ENCODE measurements at places on chromosomes 2 and 18.
A peak's percentile ranks its signal among the peaks of the same experiment; 100 is the strongest.

- DNase-seq, result no peak
Measured at GRCh38 chr2:85933753-85934594, 45.2 kb upstream of the ST3GAL5 start.

DNA sequence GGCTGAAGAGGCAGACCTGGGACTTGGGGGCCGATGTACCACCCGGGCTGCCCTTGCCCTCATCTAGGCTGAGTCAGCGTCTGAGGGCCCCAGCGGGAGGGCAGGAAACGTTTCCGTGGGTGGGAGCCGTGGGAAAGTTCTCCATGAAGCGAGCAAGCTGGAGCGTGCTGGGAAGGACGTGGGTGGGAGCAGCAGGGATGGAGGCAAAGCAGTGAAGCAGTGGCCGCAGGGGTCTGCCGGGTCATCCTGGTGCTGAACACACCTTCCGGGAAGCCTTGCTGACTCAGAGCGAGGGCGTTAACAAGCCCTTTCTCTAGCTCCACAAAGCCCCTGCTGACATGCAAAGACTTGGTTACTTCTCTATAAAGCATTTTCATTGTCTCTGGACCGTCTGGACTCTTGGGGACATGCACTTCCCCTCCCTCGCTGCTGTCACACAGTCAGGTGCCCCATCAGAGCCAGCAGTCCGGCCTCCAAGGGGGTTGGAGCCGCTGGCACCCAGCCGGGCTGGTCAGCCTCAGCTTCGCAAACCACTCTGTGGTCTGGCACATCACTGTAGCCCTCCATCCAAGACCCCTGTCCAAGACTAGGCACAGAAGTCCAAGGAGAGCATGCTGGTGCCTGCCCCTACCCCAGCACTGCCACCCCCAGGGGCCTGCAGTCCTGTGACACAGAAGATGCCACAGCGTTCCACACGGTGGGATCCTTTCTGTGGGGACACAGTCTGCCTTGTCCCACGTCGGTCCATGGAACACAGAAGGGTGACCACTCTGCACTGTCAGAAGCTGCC lies 115.1 kb upstream of the GPC1 start:
- DNase-seq, result no peak

DNA sequence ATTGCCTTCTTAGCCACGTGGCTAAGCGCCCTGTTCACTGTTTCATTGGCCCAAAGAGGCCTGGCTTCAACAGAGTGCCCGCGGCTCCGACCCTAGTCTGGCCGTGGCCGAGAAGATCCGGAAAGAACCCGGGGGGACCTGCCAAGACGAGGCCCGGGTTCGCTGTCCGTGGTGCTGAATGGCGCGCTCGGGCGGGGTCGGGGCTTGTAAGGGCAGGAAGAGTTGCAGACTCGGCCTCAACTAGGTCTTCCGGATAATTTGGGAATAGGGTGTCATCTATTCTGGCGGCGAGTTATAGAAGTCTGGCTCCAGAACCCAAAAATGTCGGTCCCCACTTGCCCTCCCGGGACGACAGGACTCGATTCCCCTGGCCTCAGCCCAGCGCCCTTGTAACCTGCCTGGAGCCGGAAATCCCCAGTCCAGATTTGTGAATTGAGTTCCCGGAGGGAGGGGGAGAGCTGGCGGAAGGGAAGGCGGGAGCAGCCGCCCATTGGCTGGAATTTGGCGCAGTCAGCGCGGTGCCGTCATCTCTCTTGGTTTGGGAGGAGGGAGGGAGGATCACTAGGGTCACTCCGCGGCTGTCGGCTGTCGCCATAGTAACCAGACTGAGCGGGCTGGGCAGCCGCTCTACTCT lies 3.5 kb downstream of the CDK5R2 start:
- DNase-seq, result peak; percentile 68

GRCh38 chr2:31204783-31205182 lies 12.5 kb downstream of the CAPN14 start:
- DNase-seq, result no peak

- no peak for DNase-seq
Measured at GRCh38 chr18:63109022-63109421, 210.5 kb downstream of the BCL2 start.

DNA sequence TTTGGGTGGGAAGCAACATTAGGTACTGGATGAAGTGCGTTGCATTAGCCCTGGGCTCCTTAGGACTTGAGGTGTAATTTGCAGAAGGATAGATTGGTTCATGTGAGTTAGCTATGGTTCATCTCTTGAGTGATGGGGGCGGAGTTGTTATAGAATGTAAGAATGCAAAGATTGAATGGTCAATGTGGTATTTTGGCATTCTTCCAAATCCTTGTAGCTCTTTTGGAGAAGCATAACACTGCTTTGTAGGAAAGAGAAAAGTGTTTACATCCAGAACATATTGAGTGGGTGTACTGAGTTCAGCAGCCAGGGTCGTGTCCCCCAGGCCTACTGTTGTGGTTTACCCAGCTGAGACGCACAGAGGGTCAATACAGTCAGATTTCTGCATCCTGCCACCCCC lies 173.5 kb downstream of the FMNL2 start:
- DNase-seq, result no peak

DNA sequence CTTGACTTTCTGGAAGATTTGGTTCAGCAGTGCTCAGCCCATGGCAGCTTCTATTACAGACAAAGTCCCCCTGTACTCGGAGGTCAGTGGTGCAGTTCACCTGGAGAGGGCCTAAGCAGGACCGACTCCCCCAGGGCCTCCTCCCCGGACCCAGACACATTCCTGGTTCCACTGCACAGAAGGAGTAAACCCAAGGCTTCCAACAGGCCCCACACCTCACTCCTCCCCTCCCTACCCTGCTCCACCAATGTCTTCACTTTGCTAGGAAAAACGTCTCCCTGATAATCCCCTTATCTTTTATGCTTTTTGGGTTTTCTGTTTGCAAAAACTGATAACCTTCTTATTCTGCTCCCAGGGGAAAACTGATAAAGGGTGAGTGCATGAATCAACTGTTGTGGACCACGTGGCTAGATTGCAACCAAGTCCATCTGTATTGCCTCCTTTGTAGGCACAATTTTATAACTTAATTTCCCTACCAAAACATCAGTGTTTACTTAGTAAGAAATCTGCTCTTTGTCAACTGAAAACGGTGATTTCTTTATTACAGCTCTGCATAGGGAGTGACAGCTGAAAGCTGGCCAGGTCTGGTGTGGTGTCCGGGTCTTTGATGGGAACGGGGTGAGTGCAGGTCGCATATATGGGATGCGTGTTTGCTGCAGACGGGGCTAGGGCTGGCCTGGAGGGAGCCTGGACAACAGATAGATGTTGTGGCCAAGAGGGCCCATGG lies 202.5 kb downstream of the GLI2 start:
- DNase-seq, result no peak

DNA sequence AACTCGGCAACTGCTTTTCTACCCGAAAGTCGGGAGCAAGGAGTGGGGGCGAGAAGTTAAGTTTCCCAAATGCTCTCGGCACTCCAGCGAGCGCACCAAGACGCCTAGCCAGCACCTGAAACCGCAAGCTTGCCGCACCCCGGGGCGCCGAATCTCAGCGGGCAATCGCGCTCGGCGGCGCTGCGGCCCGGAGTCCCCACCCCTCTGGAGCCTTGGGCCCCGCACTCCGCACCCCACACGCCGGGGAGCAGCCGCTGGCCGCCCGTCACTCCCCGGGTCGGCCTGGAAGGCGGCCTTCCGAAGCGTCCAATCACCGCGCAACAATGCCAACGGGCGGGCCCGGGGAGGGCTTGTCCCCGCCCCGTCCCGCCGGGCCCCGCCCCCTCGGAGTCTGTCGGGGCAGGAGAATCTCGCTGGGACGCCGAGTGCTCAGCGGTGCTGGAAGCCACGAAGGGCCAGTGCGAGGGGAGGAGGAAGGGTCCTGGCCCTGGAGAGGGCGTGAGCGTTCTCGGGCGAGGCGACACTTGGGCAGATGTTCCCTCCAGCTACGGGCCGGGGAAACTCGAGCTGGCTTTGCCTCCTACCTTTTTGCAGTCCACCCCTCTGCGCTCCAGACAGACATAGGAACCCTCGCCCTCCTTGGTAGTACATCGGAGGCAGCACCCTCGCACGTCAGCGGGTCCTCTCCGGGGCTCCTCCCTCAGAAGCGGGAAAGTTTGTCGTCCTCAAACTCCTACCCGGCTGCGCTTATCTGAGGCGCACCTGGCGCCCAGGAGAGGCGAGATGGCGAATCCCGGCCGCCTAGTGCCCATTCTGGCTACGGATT lies 1.1 kb upstream of the ZBTB7C start:
- DNase-seq, result peak; percentile 65

DNA sequence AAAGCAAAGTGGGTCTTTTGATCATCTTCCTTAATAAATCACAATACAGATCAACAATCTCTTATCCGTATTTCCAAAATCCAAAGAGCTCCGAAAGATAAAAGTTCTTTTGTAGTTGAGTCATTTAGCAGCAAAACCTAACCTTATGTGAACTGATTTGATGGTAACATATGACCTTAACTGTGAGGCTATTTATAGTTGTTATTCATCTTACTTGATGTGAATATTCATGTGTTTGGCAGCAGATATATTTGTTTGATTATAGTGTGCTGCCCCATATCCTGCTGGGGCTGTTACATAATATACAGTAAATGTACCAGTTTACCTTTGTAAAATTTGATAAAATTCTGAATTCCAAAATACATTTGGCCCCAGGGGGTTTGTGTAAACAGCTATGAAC lies 158.5 kb downstream of the MYO3B start:
- no peak for DNase-seq

GRCh38 chr2:97845818-97846217 lies 132.4 kb downstream of the ZAP70 start:
- no peak for DNase-seq

- DNase-seq, result no peak
Measured at GRCh38 chr2:46556681-46557289, 77.4 kb downstream of the TMEM247 start.

- DNase-seq, result peak; percentile 21
Measured at GRCh38 chr2:215436705-215437565, 1.1 kb upstream of the FN1 start.

All from activated T-cell treated with anti-CD3 and anti-CD28 coated beads, Interleukin-2, amount 50 U/mL, for 1 hour (primary cell).